ENCODE measurements at places on chromosomes 2 and 18.

- no peak for DNase-seq
Observed at GRCh38 chr2:129849559-129850160, 129.8 kb upstream of the RAB6C start.

- no peak for DNase-seq
Observed at GRCh38 chr2:176002688-176003210, 682 bp upstream of the LNPK start.

DNA sequence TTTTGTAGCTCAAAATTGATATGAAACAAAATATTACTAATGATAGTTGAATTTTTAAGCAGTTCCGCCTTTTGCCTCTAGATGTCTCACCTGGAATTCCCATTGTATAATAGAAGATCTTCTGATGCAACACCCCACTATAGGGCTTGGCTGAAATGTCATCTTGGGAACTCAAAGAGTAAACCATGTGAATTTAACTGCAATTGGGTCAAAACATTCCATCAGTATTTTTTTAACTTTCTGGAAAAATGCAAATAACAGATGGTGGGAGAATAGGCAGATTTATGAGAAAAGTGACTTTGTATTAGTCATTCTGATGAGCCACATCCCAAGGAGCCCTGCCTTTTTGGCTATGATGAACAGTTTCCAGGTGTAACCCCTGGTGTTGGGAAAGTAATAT is 489.9 kb downstream of the NYAP2 start:
- DNase-seq: no peak

- DNase-seq: no peak
Observed at GRCh38 chr2:42854207-42854818, 61.9 kb upstream of the HAAO start.

- DNase-seq: no peak
Observed at GRCh38 chr2:68706637-68707036, 28.0 kb upstream of the ARHGAP25 start.

GRCh38 chr18:12882453-12883371 is 1.3 kb downstream of the PTPN2 start:
- no peak for DNase-seq

DNA sequence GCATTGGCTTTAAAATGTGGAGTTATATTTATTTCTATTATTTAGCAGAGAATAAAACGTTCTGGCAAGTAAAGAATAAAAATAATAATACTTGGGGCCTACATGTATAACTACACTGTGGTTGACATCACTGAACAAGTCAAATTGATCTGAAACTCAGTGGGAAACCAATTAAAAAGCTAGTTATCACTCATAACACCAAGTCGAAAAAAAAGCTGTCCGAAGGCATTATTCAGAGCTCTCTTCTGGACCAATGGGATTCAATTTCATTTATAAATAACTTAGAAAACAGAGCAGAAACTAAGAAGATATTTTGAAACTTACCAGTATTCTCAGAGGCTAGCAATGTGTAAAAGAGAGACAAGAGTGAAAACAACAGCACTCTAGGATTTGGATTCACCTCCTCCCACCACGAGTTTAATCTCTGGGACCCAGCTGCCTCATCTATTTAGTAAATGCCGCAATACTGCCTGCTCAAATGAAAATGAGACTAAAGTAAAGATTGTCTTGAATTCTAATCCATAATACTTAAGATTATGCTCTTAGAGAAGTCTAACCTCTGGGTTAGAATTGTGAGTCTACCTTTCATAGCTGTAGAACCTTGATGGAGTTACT is 128.4 kb downstream of the NBAS start:
- DNase-seq: no peak

GRCh38 chr18:36493349-36494159 is 196.0 kb downstream of the FHOD3 start:
- no peak for DNase-seq

DNA sequence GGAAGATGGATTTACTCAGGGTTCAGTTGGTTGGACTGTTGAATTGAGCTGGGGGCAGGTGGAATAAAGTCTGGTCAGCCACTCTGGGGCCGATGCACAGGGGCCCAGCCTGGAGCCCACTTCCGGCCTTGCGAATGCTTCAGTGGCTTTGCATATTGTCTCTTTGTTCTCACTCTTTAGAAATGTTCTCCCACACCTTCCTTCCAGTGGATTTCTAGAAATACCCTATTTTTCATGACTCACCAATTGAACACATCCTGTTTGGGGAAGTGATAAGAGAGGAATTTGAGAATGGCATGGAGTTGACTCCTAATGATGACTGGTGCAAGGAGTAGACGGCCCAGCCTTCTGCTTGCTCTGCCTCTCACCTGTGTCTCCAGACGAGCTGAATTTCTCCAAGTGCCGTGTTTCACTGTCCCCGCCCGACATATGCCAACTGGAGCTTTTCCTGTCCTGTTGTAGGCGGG is 28.1 kb downstream of the ASAP2 start:
- no peak for DNase-seq

DNA sequence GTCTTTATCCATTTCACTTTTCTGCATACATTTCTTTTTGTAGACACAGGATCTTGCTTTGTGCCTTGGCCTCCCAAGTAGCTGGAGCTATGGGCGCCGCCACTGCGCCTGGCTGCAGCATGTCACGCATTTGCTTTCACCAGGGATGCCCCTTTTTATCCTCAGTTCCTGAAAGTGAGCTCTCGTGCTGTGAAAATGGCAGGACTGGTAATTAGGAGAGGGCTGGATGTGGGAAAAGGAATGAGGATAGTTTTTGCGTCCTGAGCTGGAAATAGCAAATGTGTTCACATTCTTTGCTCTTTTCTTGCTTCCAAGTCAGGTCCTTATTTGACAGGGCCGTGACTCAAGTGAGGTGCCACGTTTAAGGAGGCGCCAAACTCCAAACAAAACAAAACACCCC is 104.6 kb downstream of the LDLRAD4 start:
- no peak for DNase-seq

GRCh38 chr2:142445551-142446072 is 314.8 kb upstream of the LRP1B start:
- DNase-seq: no peak

GRCh38 chr18:48804856-48805610 is 145.7 kb downstream of the SMAD7 start:
- no peak for DNase-seq

- no peak for DNase-seq
Observed at GRCh38 chr2:176128982-176129796, at the start of gene HOXD8. Gene HOXD8 (plus strand): TSS chr2:176129705. CDS start chr2:176130367, 662 bp downstream.

DNA sequence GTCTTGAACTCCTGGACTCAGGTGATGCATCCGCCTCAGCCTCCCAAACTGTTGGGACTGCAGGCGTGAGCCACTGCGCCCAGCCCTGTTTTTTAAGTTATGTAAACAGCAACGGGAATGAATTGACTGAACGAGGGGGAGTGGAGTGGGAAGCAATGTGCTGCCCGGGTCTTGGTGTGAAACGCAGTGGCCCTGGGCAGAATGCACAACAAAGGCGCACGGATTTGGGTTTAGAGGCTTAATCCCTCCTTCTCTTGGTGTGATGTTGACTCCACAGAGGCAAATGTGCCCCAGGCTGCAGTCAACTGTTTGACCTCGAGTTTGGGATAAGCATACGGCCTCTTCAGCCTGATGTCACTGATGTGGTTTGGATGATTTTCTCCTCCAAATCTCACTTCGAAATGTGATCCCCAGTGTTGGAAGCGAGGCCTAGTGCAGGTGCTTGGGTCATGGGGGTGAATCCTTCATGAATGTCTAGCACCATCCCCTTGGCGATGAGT is 97.4 kb downstream of the AGAP1 start:
- DNase-seq: no peak

DNA sequence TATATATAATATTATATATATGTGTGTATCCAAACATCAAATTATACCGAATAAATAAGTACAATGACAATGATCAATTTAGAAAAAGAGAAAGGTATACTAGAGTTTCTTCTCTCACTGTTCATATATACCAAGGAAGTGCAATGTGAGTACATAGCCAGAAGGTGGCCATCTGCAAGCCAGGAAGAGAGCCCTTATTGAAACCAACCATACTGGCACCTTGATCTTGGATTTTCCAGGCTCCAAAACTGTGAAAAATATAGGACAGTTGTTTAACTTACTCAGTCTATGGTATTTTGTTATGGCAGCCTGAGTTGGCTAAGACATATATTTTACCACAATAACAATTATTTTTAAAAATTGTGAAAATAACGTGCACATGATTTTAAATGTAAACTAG is 1490.2 kb upstream of the SLC39A10 start:
- DNase-seq: no peak

Measured in stimulated activated CD4-positive, alpha-beta T cell treated with anti-CD3 and anti-CD28 coated beads, Interleukin-1b, Interleukin-23, amount 100 ng/mL, for 24 hours (primary cell).